ENCODE measurements at places on chromosomes 7 and 10.

DNA sequence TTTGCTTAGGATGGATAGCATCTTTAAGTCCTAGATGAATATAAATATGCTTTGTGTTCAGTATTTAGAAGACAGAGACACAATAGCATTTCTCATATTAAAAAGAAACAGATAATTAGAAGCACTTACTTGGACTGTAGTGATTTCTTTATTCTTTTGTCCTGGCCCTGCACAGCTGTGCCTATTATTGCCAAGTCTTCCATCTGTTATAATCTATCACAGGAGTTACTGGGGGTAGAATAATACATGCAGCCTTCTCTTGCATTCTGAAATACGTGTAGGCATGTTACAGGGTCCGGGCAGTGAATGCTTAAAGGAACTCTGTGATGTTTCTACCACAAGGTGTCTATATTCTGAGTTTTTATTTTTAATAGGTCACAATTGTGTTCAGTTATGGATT lies 461.5 kb upstream of the COBL start:
- no peak for DNase-seq

DNA sequence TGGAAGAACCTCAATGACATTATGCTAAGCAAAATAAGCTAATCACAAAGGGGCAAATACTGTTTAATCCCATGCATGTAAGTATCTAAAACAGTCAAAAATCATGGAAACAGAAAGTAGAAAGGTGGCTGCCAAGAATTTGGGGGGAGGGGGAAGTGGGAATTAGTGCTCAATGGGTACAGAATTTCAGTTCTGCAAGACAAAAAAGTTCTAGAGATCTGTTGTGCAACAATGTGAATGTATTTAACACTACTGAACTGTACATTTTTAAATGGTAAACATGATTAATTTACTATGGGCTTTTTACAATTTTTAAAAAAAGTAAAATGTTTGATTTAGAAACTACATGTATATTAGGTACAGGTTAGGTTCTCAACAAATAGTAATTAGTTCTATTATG lies 11.9 kb downstream of the EZH2 start:
- no peak for DNase-seq

DNA sequence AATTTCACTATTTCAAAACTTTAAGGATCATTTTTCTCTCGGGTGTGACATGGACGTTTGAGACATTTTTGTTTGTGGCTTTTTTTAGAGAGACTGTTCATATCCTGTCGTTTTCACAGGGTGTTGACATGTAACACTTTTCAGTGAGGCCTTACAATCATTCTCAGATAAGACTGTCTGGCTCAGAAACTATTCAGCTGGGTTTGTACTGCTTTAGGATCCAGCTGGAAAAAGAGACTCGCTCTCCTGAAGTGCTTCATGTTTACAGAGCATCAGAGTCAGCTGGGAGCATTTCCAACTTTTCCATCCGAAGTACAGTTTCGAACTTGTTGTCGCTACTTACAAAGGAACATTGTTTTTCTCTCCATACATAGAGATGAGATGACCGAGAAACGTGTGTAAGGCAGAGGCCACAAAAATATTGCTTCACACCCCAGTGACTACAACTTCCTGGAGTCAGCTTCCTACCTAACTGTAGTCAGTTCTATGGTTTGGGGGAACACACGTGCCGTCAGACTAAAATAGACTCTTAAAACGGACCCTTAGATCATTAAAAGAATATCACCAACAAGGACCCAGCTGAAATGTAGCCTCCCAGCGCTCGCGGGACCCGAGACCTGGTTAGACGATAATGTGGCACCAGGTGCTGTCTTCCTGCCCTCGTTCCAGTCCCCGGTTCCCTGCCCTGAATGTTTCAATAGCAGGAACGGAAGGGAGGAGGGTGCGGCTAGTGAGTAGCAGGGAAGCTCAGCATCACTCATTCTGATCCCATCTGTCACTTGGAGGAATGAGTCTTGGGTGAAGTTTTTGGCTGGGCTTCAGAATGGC lies 78.0 kb downstream of the MKI67 start:
- DNase-seq = no peak

GRCh38 chr10:130226012-130226411 lies 89.8 kb downstream of the GLRX3 start:
- no peak for DNase-seq

GRCh38 chr10:130807096-130807495 lies 504.4 kb downstream of the TCERG1L start:
- no peak for DNase-seq

DNA sequence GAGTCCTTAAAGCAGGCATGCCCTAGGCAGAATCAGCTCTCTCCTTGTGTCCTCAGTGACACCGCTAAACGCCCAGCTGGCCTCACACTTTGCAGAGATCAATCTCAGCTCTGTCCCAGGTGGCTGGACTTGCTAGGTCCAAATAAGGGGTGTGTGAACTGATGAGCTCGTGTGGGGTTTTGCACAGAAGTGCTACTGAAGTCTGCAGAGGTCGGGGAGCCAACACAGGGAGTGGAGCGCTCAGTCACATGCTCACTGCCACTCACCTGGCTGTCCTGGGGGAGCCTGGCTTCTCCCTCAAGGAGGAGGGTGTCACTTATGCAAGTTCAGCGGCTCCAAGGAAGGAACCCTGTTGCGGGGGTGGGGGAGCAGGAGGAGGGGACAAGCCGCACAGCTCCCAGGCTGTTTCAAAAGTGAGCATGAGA lies 2.0 kb downstream of the ELN start:
- DNase-seq = no peak

- DNase-seq = no peak
Measured at GRCh38 chr7:1083729-1084657, 3.9 kb upstream of the GPER1 start.

GRCh38 chr7:101743995-101744360 lies 73.4 kb upstream of the CUX1 start:
- no peak for DNase-seq

- no peak for DNase-seq
Measured at GRCh38 chr7:271266-272107, 18.5 kb upstream of the FOXL3 start.

- DNase-seq = no peak
Measured at GRCh38 chr7:38927751-38928150, 18.8 kb upstream of the VPS41 start.

DNA sequence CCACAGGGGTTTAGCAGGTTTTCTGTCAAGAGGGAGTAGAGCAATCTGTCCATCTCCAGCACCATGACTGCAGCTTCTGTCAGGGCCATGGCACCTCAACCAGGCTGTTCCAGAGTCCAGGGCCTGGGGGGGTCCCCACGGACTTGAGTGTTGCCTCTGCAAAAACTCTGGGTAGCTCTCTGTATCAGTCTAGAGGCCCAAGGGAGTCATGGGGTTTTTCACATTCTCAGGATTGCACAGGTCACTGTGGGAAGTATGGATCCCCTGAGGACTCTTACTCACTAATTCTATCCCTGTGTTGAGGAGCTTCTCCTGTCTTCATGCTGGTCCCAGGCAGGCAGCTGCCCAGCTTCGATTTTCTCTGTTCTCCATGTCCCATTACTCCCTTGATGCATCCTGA lies 60.5 kb downstream of the RNF133 start:
- no peak for DNase-seq

All from stimulated activated CD4-positive, alpha-beta T cell treated with anti-CD3 and anti-CD28 coated beads, Interleukin-12 subunit alpha, Interleukin-12 subunit beta, amount 100 ng/mL, for 48 hours (primary cell).